Left kidney (tissue), 8 donors: ENCODE measurements at places on chromosomes 11 and 22.

DNA sequence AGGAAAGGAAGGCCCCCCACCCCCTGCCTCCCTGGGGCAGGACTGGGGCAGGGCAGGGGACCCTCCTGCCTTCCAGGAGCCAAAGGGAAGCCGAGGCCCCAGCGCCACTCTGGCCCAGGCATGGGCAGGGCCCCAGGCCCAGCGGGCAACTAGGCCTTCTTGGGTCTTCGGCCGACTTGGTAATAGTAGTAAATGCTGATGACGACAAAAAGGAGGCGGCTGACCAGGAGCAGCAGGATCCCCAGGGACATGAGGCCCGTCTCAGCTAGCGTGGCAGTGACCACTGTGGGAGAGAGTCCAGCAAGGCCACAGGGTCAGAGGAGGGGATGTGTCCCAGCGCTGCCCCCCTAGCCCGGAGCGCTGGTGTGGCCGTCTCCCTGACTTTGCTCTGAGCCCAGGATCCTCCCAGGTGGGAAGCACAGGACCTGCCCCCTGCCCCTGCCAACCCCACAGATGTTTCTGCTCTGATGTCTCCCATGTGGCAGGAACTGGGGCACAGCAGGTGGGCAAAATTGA lies 15.9 kb downstream of the TP53I11 start:
- no peak for DNase-seq

DNA sequence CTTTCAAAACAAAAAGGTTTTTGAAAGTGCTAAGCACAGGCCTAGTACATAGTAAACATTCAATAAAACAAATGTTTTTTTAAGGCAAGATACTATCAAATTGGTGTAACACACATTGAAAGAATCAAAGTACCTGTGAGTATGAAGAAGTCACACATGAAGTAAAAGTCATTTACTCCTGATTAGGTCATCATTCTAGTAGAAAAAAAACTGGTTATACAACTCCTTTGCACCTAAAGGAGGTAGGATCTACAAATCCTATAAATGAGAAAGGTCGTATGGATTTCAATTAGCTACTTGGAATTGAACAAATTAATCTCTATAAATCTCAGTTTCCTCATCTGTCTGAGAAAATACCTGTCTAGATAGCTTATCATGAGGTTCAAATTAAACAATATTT lies 80.8 kb downstream of the SIK3 start:
- no peak for DNase-seq

- no peak for DNase-seq
Measured at GRCh38 chr11:22690871-22691270, 24.5 kb downstream of the GAS2 start.

- no peak for DNase-seq
Measured at GRCh38 chr22:35346596-35347220, 34.2 kb upstream of the HMOX1 start.

GRCh38 chr11:96259134-96259830 lies 83.7 kb downstream of the MAML2 start:
- DNase-seq, result no peak

- peak; percentile 29 for DNase-seq
Measured at GRCh38 chr11:72668629-72669347, 5.4 kb downstream of the PDE2A start.

GRCh38 chr11:12245549-12246016 lies 131.8 kb upstream of the PARVA start:
- no peak for DNase-seq

DNA sequence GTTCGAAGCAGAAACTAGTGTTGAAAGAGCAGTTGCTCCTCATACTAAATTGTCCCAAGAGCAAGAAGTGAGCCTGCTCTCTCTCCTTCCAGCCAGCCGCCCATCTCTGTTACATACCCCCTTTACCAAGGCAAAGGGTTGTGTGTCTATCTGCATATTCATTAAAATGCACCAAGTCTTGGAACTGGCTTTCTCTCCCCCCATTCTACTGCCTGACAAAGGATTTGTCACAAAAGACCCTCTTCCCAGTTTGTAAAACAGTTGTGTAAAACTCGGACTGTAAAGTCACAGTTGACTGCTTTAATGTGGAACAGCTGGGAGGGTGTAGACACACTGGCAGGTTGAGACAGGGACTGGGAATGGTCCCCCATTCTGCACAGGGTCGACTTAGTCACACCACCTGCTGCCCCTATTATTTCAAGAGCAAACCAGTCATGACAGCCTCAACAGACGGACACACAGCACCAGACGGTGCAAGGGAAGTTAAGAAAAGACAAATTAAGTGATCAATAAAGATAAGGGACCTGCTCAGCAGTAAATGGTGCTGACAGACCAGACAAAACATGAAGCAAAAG lies 60.0 kb upstream of the HTATIP2 start:
- no peak for DNase-seq

DNA sequence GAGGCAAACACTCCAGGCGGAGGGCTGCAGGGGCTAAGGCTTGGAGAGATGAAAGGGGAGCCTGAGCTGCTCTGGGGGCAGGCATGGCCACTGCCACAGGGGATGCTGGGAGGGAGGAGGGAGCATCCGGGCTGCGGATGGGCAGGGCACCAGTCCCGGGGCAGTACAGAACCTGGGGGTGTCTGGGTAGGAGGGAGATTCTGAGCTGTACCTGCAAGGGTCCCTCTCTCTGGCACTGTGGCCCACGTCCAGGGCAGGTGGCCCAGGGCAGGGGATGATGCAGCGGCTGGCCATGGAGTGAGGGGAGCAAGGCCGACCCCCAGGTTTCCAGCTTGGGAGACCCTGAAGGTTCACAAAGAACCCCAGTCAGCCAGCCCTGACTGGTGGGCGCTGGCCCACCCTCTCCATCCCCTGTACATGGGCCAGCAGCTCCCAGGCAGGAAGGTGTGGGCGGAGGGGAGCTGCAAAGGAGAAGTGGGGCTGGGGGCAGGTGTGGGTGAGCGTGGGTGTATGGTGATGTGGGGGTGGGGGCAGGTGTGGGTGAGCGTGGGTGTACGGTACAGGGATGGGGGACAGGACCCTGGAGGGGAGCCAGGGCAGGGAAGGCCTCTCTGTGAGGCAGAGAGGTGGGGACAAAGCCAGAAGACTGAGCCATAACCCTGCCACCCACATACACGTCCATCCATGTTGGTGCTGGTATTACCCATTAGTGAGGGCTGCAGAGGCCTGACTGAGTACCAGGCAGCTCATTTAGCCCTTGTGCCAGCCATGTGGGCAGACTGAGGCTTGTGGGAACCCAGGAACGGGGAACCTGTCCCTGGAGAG lies 2.2 kb upstream of the TNFRSF13C start:
- no peak for DNase-seq

DNA sequence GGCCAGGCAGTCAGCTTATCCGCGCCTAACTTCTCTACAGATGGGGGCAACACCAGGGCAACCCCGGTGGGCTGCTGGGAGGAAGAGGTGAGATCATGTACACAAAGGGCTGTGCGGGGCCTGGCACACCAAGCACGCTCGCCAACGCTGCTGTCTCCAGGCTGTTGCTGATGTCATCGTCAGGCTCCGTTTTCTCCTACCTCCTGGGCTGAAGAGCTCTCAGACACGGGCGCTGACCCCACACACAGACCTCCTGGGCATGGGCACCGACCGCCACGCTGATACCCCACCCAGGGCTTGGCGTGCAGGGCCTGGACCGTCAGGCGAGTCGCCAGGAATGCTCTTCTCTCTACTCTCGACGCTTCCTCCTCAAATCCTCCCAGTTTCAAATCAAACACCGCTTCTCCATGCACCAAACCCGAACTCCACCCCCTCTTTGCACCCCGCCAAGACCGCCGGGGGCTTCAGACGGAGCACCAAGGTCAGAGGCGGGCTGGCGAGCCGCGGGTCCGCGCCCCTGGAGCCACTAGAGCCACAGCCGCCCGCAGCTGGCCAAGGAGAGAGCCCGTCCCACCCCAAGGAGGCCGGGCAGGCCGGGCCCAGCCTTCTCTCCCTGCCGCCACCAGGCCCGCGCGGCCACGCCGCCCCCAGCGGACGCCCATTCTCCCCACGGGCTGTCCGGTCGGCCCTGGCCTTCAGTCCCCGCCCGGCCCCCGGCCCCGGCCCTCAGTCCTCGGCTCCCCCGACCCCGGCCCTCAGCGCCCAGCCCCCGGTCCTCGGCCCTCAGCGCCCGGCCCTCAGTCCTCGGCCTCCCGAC lies 772 bp downstream of the SBF1 start:
- DNase-seq, result no peak

DNA sequence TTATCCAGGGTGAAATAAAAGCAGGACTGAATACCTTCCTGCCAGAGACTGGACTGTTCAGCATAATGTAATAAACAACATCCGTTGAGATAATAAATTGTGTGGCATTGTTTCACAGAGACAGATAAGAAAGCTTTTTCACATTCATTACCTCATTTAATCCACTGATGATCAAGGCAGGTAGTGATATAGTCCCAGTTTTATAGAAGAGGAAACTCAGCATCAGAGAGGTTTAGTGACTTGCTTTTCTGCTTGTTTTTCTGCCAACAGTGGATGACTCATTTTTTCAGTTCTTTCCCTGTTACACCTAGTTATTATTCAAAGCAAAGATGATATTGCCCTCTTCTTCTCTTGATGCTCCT lies 4.0 kb downstream of the MYO18B start:
- no peak for DNase-seq
